Stimulated activated CD4-positive, alpha-beta T cell treated with anti-CD3 and anti-CD28 coated beads, TNF-alpha, amount 100 ng/mL, for 24 hours (primary cell): ENCODE measurements at places on chromosomes 5 and 9.

DNA sequence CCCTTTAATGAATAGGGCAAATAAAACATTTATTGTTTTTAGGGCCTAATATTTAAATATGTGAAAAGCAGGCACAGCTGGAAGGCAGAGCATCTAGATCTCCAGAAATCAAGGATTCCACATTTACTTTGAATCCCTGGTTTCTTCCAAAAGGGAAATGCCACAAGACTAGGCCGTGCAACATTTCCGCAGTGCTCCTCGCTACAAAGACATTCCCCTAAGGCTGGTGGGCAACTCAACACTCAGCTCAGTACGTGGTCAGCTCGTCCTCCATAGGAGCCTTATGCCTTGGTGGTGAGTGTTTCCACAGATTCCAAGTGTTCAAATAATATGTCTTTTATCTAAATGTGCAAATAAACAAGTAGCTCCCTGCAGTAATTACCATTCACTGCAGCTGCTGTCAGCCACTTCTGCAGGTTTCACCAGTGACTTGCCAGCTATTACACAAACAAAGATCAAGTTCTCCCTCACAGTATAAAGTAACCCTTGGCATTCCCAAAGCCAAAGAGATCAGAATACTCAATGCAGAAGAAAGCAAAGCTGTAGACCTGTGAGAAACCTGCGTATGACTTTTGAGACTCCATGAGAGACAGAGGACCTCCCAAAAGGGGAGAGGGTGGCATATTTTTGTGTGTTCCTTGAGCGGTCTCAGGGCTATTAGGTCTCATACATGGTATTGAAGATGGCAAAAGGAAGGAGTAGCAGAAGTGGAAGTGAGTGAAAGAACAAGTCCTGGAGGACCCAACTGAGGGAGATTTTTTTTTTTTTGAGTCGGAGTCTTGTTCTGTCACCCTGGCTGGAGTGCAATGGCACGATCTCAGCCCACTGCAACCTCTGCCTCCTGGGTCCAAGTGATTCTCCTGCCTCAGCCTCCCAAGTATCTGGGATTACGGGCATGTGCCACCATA lies 38.0 kb upstream of the TENT2 start:
- no peak for DNase-seq

DNA sequence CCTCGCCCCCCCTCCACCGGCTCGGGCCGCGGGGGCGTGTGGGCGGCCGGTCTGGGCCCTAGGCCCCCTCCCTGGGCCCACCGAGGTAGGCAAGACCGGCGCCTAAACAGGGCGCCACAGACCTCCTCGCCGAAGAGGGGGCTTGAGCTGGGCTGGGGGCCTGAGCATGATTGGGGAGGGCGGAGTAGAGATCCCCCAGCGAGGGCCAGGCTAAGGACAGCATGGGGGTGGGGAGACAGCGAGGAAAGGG lies 108.9 kb downstream of the PSD2 start:
- DNase-seq, result no peak

DNA sequence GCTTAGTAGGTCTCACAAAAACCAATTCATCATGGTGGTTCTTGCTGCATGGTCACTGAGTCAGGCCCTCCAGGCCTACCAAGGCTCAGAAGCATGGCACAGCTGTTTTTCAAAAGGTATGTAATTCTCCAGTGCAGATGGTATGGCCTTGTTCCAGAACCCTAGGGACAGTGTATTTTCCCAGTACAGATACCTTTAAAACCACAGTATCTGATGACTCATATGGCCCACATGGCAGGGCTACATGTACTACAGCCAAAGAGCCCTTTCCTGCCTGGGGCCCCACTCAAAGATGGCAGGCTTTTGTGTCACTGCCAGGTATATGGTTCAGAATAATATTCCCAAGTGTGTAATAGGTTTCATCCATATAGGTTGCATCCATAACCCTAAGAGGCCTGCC lies 16.5 kb downstream of the CSF2 start:
- no peak for DNase-seq

- DNase-seq, result no peak
These were observed 19.9 kb downstream of the ADCY2 start for GRCh38 chr5:7415587-7416535.

GRCh38 chr5:178177569-178177968 lies 9.6 kb downstream of the GMCL2 start:
- no peak for DNase-seq

- no peak for DNase-seq
These were observed 112.9 kb downstream of the KIAA0825 start for GRCh38 chr5:94505327-94506068.

- DNase-seq, result no peak
These were observed 1.7 kb upstream of the SYNPO start for GRCh38 chr5:150638488-150639376.

- DNase-seq, result no peak
These were observed 17.4 kb upstream of the RIC1 start for GRCh38 chr9:5611321-5612184.

- DNase-seq, result no peak
These were observed 19.7 kb upstream of the ASTN2 start for GRCh38 chr9:117434566-117434965.

DNA sequence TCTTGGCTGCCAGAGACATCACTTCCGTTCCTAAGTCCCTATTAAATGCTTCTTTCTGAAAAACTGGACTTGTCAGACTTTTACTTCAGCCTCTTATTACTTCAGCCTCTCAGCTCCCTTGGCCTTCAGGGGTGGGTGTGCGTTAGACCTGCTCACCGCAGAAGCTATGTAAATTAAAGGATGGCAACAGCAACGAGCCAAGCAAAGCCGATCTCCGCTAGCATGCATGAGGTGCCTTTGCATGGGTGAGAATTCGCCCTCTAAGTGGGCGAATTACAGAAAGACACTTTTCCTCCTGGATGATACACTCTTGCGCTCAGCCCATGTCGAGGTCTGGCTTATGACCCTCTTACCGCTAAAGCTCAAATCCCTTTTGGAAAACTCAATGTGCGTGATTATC lies 10.9 kb upstream of the IL3 start:
- DNase-seq, result no peak

DNA sequence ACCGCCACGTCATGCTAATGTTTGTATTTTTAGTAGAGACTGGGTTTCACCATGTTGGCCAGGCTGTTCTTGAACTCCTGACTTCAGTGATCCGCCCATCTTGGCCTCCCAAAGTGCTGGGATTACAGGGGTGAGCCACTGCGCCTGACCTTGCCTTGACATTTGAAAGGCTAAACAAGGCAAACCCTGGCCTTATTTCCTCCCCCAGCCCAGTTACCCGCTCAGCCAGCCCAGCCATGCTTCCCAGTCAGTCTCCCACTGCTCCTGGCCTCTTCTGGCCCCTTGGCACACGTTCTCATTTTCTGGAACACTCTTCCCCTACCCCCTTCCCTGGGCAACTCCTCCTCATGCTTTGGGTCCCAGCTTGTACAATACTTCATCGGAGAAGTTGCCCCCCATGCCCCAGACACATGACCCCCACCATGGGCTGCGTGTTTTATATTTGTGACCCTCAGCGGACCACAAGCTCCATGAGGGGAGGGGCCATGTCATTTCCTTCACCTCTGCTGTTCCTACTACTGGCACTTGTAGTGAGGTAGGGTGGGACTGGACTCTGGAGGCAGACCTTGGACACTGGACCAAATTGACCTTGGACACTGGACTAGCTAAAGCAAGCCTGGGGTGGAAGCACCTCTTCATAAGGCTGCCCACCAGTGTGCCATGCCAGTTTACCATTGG lies 94.4 kb upstream of the IER5L start:
- DNase-seq, result no peak

- no peak for DNase-seq
These were observed 151.1 kb downstream of the TMEM161B start for GRCh38 chr5:88117546-88117945.

- peak; percentile 42 for DNase-seq
These were observed 19.8 kb downstream of the TRIP13 start for GRCh38 chr5:912280-913091.

DNA sequence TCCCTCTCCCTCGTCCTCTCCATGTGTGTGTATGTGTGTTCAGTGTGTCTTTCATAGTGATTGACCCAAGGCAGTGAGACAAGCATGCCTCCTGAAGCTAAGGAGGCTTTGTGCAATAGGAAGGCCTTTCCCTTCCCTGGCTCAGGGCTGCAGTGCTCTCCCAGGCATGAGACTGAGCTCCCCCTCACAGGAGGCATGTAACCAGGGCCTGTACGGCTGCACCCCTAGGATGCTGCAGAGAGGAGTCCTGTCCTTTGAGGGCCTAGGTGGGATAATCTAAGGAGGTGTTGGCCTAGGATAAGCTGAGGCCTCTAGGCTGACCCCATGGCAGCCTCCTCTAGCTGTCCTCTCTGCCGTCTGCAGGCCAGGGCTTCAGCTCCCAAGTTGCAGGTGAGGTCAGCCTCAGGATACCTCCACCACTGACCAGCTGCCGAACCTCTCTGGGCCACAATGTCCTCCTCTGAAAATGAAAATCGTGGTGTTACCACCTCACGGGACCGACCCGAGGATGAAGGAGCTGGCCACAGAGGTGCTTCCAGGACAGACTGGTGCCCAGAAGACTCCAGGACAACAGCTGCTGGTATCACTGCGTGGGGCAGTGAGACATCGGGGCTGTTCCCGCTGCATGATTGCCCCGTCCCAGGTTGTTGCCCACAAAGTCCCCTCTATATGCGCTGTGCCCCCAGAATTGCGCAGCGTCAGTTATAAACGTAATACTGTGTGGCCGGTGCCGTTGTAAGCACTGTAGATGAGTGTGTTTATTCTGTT lies 129.6 kb downstream of the BARX1 start:
- DNase-seq, result no peak

GRCh38 chr5:143142596-143143435 lies 260.7 kb downstream of the NR3C1 start:
- no peak for DNase-seq

DNA sequence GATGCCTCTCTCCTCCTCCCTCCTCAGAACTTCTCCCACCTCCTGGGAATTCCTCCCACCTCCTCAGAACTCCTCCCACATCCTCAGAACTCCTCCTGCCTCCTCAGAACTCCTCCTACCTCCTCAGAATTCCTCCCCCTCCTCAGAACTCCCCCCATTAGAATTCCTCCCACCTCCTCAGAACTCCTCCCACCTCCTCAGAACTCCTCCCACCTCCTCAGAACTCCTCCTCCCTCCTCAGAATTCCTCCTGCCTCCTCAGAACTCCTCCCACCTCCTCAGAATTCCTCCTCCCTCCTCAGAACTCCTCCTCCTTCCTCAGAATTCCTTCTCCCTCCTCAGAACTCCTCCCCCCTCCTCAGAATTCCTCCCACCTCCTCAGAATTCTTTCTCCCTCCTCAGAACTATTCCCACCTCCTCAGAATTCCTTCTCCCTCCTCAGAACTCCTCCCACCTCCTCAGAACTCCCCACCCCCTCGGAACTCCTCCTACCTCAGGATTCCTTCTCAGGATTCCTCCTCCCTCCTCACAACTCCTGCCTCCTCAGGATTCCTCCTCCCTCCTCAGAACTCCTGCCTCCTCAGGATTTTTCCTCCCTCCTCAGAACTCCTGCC lies 23.9 kb downstream of the SLC46A2 start:
- no peak for DNase-seq

- DNase-seq, result no peak
These were observed 8.2 kb downstream of the GALNT10 start for GRCh38 chr5:154198611-154199230.

GRCh38 chr5:139971202-139971725 lies 71.8 kb downstream of the NRG2 start:
- no peak for DNase-seq

- DNase-seq, result no peak
These were observed 96.6 kb downstream of the CYFIP2 start for GRCh38 chr5:157362502-157362901.

DNA sequence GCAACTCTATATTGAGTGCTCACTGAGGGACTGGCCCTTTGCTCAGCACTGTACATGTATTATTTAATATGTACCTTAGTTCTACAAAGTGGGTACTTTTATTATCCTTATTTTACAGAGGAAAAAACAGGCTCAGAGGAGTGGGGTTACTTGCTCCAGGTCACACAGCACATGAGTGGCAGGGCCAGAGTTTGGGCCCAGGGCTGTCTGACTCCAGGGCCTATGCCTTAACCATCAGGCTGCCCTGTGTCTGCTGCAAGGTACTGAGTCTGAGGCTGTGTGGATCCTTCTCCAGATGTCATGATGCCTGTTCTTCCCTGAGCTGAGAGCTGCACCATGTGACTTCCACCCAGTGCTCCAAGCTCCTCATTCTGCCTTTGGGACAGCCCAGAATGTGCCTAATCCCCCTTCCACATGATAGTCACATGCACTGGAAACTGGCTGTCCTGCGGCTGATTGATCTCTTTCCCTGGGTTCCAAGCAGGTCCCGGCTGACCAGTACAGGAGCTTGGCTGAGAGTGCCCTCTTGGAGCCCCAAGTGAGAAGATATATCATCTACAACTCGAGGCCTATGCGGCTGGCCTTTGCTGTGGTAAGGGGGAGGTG lies 15.4 kb downstream of the TMEM268 start:
- no peak for DNase-seq

DNA sequence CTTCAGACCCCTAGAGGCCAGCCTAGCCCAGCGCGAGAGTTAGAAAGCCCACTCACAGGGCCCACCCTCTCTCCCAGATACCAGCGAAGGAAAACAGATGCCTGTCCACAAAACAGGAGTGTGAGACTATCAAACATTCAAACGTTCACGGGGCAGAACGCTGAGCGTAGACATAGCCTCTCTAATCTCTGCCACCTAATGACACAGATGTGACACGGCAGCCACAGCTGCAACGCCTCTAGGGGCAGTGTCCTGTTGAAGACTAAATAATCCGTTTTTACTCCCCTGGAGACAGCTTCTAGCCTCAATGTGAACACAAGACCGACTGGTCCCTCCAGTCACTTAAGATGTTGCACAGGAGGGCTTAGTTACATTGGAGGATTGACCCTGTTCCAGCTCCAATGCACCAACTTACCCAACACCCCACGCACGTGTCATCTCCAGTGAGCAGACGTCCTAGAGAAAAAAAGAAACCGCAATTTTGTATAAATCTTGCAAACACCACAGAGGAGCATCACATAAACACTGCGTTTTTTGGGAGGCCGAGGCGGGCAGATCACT lies 14.3 kb downstream of the DIPK1B start:
- no peak for DNase-seq

DNA sequence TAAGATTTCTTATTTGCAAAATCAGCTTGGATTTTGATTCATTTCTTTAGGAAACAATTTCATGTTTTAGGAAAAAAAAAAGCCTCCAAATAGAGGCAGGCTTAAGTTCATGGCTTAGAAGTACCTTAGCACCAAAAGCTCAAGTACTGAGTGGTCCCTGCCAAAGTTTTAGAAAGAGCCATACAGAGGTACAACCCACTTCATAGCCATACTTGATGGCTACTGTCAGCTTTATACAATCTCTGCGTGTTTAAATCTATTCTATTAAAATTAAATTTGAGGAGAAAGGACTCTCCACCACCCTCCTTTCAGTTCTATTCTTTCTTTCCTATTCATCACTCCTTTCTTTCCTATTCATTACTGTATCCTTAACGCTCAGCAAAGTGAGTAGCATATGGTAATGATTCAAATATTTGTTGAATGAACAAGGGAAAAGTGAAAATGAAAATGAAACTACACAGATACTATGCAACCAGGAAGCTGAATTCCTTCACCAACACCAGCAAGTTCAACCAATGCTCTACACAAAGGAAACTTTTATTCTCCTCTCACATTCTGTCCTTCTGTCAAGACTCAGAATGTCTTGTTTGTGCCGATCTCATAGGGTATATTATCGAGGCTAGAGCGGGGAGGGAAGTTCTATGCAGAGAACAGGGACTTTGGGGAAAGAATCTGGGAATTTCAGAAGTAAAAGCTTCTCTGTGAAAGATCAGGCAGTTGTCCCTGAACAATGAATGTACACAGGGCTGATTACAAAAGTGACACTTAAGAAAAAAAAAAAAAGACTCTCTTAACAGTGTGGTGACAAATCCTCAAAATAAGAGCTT lies 138.6 kb upstream of the SPEF2 start:
- DNase-seq, result no peak
